Stimulated activated CD8-positive, alpha-beta memory T cell treated with anti-CD3 and anti-CD28 coated beads, Interleukin-4, amount 100 ng/mL, for 4 hours (primary cell): ENCODE measurements at places on chromosomes 5 and 9.

GRCh38 chr9:34665067-34665380, 2.6 kb upstream of the CCL27 start:
- DNase-seq = no peak

DNA sequence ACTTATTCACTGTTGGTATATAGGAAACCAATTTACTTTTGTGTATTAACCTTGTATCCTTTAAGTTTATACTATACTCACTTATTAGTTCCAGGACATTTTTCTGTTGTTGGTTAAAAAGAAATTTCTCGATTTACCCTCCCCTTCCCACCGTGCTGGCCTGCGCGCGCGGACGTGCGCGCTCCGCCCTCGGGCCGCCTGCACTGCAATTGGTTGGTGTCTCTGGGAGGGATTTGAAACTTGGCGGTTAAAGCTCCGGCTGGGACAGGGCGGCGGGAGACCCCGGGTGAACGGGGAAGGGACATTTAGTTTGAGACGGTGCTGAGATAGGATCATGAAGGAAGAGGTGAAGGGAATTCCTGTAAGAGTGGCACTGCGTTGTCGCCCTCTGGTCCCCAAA, at the start of gene KIF4B:
Gene KIF4B (plus strand): TSS at position 230 of the 400 bp plus-strand sequence. CDS start 105 bp downstream, at position 335.
- DNase-seq = no peak

- no peak for DNase-seq
These were observed 49.7 kb downstream of the ACTBL2 start for GRCh38 chr5:57432876-57433275.

- DNase-seq = no peak
These were observed 265.4 kb upstream of the KLF9 start for GRCh38 chr9:70679845-70680244.

DNA sequence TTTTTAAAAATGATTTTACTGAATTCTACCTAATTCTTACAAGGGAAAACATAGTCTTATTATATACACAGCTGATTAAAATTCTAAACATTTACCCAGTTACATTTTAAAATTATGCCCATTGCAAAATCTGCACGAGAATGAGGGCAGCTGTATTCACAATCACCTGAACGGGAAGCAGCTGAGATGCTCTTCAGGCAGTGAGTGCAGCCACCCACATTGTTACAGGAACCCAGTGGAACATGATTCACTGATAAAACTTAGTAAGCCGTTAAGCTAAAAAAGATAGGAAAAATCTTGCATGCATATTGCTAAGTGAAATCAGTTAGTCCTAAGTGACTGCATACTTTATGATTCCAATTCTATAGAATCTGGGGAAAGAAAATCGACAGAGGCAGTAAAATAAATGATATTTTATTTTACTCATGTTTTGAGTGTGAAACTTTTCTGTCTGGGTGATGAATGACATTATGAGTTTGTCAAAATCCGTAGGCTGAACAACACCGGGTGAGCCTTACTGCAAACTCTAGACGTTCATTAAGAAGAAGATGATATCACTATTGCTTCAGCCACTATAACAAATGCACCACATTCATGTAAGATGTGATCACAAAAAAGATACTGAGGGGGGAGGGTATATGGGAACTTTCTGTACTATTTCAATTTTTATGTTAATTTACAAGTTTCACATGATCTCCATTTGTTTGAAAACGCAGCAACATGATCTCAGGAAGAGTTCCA, 39.1 kb upstream of the FLT4 start:
- DNase-seq = no peak

GRCh38 chr9:83186155-83186737, 123.3 kb upstream of the RASEF start:
- no peak for DNase-seq

DNA sequence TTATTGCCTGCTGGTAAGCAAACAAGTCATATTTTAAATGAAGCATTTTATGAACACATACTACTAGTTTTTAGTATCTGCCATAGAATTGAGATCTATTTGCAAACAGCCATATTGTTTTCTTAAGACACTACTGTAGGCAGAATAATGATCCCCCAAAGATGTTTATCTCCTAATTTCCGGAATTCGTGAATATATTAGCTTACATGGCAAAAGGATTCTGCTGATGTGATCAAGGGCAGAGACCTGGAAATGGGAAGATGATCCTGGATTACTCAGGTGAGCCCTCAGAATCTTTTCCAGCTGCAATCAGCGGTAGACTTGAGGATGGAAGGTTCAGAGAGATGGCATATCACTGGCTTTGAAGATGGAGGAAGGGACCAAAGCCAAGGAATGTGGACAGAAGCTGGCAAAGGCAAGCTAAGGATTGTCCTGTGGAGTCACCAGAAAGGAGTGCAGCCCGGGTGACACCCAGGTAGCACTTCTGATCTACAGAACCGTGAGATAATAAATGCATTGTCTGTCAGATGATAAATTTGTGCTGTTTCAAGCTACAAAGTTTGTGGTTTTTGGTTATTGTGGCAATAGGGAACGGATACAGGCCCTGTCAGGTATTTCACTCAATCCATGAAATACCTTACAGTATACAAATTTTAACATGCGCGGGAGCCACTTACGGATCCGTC, 1.0 kb upstream of the ERCC6L2 start:
- DNase-seq = no peak

DNA sequence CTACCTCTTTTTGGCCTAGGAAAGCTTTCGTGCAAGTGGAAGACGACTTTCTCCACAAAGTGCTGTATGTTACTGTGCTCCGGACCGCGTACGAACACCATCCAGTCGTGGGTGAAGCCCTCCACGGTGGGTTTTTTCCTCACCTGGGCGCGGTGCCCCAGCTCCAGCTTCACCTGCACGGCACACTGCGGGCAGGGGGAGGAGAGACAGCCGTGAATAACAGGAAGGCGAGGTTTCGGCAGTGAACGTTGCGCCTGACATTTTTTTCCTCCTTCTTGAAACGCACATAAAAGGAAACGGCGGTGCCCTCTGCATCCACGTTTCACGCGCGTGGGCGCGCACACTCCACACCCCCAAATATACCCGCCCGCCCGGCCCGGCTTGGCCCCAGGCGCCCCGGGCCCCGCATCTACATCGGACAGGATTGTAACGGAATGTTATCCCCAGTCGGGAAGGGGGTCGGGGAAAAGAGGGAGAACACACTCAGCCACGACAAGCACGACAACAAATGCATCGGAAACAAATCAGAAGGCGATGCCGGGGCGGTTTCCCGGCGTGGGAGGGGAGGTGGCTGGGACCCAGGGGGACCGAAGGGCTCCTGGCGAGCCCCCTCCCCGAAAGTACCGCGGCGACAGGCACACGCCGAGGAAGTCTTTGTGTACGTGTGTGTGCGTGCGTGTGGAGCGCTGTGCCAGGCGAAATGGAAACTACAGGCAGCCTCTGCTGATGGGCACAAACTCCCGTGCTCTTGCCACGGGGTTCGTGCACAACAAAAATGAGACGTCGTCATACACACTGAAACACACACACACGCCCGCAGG, 1.4 kb downstream of the MLLT3 start:
- no peak for DNase-seq

- no peak for DNase-seq
These were observed 235.8 kb upstream of the VLDLR start for GRCh38 chr9:2385746-2386145.

DNA sequence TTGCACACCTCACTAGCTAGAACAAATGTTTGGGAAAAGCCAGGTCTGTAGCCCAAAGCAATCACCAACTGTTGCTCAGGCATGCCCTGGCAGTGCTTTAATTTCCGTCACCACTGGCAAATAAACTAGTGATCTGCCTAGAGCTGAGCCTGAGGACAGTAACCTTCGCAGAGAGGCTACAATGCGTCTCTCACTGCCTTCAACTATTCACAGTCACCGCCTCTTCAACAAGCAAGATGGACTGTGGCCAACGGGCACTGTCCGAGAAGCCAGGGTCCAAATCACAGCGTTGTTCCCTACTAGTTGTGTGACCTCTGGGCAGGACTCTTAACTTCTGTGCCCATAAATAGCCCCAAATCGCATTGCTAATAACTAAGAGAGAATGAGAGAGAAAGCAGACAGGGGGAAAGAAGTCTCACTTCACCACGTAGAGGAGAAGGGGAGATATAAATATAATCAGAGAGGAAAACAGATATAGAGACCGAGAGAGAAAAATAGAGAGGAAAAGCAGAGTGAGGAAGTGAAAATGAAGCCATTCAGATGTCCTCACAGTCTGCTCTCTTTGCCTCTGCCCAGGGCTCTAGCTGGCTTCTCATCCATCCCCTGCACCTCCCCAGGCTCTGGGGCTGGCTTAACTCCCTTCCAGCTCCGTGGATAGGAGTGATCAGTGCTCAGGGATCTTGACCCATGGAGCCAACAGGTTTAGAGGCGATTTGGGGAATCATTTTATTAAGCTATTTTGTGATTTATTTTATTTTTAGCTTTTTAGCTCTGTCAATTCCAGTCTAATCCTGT, 157.9 kb downstream of the ZDHHC21 start:
- DNase-seq = no peak

DNA sequence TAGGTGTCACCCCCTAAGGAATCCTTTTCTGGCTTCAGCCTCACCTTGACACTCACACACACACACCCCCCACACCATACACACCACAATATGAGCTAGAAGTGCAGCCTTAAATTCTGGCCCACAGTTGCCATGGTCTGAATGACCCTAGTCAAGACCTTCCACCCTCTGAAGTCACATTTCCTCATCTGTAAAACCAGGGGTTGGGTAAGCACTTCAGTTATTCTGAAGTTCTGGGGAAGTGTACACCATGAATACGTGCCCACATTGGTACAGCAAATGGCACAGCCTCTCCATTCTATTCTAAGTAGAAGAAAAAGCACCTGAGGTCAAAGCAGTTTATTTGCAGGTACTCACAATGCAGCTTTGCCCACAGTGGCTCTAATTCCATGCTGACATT, 372.8 kb upstream of the KLF4 start:
- DNase-seq = no peak

GRCh38 chr9:121573717-121574485, 74.3 kb upstream of the GGTA1 start:
- DNase-seq = no peak

DNA sequence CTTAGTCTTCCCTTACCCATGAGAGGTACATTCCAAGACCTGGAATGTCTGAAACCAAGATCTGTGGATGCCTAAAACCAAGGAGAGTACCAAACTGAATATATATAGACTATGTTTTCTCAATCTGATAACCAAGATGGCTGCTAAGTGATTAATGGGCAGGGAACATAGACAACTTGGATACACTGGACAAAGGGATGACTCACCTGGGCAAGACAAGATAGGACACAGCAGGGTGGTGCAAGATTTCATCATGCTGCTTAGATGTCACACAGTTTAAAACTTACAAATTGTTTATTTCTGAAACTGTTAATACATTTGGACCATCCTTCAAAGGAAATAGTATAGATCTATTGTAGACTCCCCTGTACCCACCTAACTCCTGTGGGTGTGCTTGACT, 130.9 kb downstream of the HTR1A start:
- DNase-seq = no peak

DNA sequence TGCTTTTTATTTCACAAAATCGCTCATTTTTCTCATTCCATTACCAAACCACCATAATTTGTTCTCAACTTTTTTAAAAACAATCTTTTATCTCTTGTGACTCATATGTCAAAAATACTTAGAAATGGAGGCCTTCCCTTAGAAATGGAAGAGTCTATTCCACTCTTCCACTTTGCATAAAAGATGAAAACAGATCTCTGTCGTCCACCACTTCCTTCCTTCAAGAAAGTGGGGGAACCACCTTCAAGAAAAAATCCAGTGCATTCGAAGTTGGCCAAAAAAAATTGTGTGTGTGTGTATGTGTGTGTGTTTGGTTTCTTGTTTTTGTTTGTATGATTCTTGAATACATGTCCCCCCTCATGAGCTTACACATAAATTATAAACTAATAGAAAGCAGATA, 628.8 kb upstream of the DMAC1 start:
- DNase-seq = no peak

DNA sequence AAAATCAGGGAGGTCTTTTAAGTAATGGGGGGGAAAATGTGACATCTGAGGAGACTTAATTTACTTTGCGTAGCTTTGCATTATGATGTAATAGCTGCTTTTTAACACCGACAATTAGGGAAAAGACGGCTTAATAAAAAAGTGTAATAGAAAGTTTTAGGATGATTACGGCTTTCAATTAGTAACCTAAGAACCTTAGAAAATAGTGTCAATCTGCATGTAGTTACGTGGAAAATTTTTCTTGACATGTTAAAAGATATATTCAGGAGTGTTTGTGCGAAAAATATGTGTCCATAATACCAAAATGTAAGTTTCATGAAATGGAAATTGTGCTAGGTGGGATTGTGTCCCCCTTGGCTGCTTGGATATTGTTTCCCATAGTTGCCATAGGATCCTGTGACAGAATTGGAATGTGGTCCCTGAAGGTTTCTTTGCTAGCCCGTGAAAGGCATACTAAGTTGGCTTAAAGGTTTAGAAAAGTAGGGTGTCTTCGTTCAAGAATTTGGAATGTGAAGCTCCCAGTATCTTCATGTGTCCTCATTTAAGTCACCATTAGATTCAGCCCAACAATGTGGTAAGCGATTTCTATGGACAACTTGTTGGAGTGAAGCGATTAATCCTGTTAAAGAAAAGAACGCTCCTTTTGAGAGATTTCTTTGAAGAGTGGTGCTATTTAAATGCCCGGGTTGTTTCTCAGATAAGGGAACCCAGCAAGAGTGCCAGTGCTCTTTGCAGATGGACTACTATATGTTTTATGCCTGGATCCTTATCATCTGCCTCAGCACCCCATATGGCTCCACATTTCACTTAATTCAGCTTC, 2.0 kb downstream of the RGMB start:
- no peak for DNase-seq

- DNase-seq = no peak
These were observed 650 bp downstream of the MYORG start for GRCh38 chr9:34375901-34376595.

DNA sequence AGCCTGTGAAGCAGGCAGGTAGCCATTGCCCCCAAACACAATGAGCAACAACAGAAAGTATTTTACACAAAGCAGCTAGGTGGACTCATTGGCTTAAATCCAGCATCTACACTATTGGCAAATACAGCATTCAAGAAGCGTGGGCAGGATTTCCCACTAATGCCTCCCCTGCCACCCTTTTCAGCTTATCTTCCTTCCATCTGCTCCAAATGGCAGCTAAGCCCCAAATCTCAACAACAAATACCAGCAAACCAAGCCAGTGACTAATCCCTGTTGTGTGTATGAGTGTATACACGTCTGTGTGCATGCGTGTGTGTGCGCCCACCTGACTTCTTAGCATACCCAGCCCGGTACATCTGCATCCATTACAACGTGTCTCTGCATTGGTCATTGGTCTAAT, 151.2 kb upstream of the WWC1 start:
- DNase-seq = no peak

DNA sequence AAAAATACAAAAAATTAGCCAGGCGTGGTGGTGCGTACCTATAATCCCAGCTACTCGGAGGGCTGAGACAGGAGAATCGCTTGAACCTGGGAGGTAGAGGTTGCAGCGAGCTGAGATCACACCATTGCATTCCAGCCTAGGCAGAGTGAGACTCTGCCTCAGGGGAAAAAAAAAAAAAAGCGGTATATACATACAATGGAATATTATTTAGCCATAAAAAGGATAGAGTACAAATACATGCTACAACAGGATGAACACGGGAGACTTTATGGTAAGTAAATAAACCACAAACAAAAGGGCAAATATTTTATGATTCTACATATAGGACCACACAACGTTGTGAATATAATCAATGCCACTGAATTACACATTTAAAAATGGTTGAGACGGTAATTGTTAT, 5.2 kb downstream of the UBTD2 start:
- no peak for DNase-seq

GRCh38 chr5:179914032-179914755, 6.5 kb upstream of the TBC1D9B start:
- DNase-seq = no peak

GRCh38 chr9:72557549-72557948, 36.1 kb downstream of the TMC1 start:
- peak; percentile 48 for DNase-seq

GRCh38 chr5:136191304-136192014, 1.5 kb downstream of the SMIM32 start:
- DNase-seq = no peak
